CD4-positive, alpha-beta T cell treated with Interleukin-6 at 100 ng/mL for 8 hours (primary cell): ENCODE measurements at places on chromosomes 7 and 10.

DNA sequence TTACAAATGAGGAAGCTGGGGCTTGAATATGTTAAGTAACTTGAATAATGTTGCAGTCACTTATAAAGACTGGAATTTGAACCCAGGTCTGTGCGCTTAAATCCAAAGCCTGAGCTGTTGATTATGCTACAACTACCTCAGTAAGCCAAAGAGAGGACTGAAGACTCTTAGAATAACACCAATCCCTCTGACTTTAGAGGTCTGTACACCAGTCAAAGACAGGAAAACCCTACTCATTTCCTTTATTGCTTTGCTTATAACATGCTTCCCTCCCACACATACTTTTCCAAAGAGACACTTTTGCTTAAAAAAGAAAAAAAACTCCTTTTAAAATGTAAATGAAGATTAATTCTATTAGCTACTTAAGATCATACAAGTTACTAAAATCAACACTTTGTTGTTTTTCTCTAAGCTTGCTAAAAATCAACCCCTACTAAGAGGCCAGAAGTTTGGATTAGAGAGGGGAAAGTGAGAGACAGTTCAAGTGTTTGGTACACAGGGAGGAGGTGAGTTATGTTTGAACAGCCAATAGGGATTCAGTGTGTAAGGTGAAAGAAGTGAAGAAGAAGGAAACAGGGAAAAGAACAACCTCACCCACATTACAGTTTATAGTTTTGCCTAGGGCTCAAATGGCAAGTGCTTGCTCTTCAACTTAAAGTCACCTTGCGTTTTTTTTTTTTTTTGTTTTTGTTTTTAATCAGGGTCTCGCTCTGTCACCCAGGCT lies 74.8 kb downstream of the MDH2 start:
- DNase-seq, result no peak

- DNase-seq, result no peak
Observed at GRCh38 chr7:30303312-30304039, 19.1 kb downstream of the ZNRF2 start.

DNA sequence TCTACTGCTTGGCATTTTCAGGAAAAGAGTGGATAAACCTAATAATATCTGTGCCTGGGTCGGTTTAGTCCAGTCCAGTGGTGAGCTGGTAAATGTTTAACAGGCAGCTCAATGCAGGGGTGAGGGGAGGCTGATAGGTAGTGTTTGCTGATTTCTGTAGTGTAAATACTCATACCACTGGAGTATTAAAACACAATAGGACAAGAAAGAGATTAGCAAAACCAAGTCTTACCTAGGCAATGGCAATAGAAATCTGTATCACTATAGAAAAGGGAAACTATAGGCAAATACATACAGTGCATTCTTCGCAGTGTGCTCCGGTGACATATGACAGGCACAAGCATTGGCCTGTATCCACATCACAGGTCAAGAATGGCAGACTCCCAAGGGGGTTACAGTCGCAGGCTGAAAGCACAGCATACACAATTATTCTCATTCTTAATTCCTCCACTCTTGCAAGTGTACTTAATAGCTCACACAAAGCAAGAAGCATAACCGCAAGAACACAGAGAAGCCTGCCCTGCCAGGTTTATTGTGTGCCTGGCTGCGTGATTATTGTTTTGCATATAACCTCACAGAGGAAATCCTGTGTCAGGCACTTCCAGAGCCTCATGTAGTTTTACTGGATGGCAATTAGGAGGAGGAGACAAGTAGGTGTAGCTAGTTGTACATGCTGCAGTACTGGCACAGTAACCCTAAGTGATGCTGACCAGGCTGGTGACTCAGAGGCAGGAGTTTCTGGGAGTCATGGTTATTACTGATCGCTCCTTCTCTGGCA lies 35.0 kb downstream of the LAMB4 start:
- DNase-seq, result no peak

- DNase-seq, result no peak
Observed at GRCh38 chr10:76278811-76279460, 847.5 kb downstream of the LRMDA start.

DNA sequence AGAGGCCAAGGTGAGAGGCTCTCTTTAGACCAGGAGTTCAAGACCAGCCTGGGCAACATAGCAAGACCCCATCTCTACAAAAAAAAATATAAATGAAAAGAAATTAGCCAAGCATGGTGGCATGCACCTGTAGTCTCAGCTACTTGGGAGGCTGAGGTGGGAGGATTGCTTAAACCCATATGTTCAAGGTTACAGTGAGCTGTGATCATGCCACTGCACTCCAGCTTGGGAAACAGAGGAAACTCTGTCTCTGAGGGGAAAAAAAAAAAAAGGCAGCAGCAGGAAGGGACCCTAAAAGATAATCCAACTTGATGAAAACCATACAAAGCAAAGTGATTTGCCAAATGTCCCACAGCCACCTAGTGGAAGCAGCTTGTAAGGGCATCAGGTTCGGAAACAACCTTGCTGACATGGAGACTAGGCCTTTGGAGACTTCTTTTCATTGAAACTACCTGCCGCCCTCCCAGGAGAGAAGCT lies 15.6 kb upstream of the PBLD start:
- peak; percentile 50 for DNase-seq

DNA sequence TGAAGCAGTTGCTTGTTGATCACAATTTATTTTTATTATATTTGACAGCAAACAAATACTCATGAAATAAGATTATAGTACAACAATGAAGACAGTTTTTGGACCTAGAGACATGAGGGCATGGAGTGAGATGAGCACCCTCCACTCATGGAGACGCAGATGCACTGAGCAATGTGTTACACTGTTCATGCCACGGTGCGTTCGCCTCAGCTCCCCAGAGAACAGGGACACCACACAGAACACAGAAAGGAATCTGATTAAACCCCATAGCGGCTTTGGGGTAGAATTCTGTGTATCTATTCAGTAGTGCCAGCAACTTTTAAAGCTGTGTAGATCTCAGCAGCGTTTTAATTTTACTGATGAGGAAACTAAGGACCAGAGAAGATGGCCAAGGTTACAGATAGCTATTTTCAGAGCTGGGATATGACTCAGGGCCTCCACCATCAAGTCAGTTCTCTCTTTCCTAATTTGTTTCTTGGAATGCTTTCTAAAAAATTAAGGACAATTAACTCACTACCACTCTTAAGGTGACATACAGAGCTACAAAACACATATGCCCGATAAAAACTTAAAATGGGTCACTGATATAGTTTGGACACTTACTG lies 33.6 kb downstream of the FAM25A start:
- no peak for DNase-seq

GRCh38 chr7:134920026-134920753 lies 66.1 kb upstream of the AGBL3 start:
- DNase-seq, result no peak

DNA sequence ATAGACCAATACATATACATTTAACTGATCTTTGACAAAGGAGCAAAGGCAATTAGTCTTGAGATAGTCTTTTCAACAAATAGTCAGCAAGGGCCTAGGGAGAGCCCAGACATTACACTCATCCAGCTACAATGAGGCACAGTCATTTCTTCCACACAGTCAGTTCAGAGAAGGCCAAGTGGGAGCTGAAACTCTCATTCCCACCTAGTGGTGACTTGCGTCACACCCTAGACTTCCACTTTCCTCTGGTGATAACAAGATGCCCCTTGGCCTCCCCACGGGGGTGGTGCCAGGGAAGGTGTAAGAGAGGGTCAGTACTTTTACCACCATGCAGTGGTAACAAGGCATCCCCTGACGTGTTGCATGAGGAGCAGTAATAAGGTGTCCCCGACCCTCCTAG lies 8.0 kb downstream of the FRMPD2 start:
- no peak for DNase-seq

DNA sequence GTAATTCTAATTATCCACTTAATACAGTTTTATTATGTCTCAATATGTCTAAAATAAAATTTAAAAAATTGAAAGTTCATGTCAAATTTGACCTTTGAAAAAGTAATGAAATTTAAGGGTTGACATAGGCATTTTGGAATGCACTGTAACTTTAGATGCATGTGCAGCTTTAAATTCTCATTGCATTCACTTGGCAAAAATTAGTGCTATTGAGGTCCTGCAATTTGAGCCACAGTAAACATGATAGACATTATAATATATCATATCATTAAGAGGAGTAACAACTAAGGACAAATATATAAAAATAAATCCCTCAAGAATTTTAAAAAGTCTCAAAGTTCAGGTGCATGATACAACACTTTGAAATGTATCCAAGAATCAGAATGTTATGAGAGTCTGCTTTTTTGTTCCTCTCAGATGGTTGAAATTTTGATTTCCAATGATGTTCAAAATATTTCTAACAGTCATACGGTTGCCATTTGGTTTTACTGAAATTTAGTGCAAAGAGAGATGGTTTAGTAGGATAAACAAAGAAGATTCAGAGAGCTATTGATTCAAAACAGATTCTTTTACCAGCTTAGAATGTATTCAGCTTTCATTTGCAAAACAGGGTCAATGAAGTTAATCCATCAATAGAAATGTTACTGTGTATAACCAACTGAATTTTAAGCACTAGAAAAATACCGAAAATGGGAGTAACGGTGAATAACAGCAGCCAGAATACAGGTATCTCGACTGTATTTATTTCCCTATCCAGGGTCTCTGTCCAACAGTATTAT lies 71.8 kb downstream of the SEMA3A start:
- no peak for DNase-seq

DNA sequence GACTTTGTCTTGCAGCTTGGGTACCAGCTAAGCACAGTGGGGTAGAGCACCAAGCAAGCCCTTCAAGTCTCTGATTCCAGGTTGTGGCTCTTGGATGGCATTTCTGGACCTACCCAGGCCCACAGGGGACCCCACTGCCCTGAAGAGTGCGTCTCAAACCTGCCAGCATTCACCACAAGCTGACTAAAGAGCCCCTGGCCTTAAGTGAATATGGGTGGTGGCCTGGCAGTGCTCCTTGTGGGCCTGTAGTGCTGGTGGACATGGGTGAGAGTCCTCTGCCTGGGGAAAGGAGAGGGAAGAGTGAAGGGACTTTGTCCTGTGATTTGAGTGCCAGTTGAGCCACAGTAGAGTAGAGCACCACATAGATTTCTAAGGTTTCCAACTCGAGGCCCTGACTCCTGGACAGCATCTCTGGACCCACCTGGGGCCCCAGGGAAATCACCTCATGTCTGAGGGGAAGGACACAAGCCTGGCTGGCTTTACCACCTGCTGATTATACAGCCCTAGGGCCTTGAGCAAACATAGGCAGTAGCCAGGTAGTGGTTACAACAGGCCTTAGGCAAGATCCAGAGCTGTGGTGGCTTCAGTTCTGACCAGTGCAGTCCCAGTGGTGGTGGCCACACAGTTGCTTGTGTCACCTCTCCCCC lies 23.7 kb downstream of the GSDME start:
- no peak for DNase-seq

DNA sequence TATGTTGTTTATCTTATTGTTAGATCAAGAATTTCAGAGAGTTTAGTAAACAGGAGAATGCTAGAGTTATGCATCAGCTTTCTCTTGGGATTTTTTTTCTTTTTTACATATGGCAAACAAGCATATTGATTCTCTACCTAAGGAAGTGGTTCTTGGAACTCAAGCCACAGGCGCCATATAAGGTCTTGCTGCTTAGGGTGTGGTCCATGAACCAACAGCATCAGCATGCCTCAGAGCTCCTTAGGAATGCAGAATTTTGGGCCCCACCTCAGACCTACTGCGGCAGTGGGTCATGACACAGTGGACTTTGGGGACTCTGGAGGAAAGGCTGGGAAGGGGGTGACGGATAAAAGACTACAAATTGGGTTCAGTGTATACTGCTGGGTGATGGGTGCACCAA lies 230.8 kb downstream of the SKAP2 start:
- no peak for DNase-seq

GRCh38 chr7:36870625-36871354 lies 146.5 kb upstream of the AOAH start:
- no peak for DNase-seq

GRCh38 chr7:108425714-108426275 lies 30.4 kb downstream of the NRCAM start:
- DNase-seq, result no peak

DNA sequence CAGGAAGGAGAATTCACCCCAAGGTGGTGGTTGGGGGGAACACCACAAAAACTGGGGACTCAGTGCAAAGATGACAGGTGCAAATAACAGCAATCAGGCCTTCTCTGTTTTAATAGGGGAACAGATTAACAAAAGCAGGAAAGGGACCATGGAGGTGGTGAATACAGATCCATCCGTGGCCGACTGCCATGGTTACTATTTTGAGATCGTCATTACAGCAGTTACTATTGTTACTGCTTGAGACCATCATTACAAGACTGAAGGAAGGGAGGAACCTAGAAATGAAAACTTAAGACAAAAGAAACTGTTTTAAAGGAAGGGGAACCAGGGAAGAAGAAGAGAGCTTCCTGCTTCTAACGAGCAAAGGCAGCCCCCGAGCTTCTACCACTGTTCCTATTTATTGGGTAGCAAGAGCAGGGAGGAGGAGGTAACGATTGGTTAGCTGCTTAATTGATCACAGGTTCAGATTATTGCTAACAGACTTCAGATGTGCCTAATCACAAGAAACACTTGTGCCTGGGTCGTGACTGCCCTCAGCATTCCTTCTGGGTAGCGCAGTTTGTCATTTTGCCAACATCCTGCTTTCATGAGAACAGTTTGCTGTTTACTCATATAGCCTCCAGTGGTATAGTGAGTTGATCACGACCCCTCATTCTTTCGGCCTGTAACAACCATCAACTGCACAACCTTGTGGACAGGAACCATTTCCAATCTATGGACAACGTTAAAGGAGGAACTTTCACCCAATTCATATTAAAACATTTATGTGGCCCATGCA lies 216.3 kb downstream of the CHCHD3 start:
- DNase-seq, result no peak

DNA sequence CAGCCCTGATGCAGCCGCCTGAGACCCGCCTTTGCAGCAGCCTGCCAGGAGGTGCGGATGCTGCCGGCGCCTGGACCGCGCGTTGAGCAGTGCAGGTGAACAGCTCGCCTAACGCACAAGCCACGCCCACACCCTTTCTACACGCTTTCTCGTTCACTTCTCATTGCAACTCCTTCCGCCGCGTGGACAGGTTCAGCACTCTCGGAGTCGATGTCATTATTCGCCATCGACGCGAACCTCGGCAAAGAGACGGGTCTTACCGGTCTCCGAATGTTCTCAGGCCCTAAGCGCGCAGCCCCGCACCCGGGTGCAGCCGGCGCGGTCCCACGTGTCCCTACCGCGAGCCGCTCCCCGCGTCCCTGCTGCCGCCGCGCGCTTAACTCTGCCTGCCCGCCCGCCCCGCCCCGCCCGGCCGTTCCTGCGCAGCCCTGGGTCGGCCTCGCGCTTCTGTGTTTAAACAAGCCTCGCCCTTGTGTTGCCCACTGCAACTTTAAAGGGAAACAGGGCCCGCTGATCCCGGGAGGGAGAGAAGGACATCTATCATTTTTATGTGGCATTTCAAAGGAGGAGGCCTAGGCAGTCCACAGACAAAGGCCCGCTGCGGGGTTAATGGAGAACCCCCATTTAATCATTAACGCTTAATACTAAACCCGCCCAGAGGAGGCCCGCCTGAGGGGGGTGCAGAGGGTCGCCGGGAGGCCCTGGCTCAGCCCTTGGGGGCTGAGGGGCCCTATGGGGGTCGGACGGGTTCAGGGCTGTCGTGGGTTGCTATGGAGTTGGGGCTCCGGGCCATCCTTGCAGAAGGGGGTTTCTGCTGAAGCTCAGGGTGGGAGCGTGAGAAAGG lies 128.5 kb downstream of the WDR11 start:
- no peak for DNase-seq

- DNase-seq, result no peak
Observed at GRCh38 chr7:110050785-110051184, 1040.1 kb upstream of the LRRN3 start.
